Bladder microvascular endothelial cell (primary cell): ENCODE measurements at places on chromosomes 1 and 21. TPM values are rescaled to one million over a fixed set of nuclear protein-coding genes. Genes with fewer than 3 reads are reported as not detected.

TFAP2E gene
- 0.06 TPM in 1 of 2 replicates, not detected in the other for total RNA-seq

BATF3 gene
- total RNA-seq = 0.16 and 1.0 TPM in 2 replicates

LCE1F gene
- not detected in 2 replicates for total RNA-seq

SPATA21 gene
- total RNA-seq = not detected in 2 replicates

ABL2 gene
- 46.6 and 142 TPM in 2 replicates for total RNA-seq

MYBPHL gene
- not detected in 2 replicates for total RNA-seq

S100A7 gene
- not detected in 2 replicates for total RNA-seq

LAX1 gene
- total RNA-seq = under 0.01 TPM in 2 replicates

TSSK3 gene
- total RNA-seq = 0.13 TPM in 1 of 2 replicates, not detected in the other

BCAN gene
- not detected in 2 replicates for total RNA-seq

SERINC2 gene
- 1.6 and 11.8 TPM in 2 replicates for total RNA-seq

FAM131C gene
- under 0.01 TPM in 1 of 2 replicates, not detected in the other for total RNA-seq

FNDC10 gene
- total RNA-seq = 0.16 and 0.94 TPM in 2 replicates

TRIM67 gene
- total RNA-seq = not detected in 2 replicates

HAO2 gene
- total RNA-seq = not detected in 2 replicates
